ENCODE measurements at places on chromosomes 11 and 22.
A peak's percentile ranks its signal among the peaks of the same experiment; 100 is the strongest.

GRCh38 chr22:22882033-22882717 is 5.4 kb upstream of the IGLL5 start:
- DNase-seq, result no peak

- DNase-seq, result no peak
These were observed 1494.3 kb downstream of the BRD1 start for GRCh38 chr22:48333323-48333763.

DNA sequence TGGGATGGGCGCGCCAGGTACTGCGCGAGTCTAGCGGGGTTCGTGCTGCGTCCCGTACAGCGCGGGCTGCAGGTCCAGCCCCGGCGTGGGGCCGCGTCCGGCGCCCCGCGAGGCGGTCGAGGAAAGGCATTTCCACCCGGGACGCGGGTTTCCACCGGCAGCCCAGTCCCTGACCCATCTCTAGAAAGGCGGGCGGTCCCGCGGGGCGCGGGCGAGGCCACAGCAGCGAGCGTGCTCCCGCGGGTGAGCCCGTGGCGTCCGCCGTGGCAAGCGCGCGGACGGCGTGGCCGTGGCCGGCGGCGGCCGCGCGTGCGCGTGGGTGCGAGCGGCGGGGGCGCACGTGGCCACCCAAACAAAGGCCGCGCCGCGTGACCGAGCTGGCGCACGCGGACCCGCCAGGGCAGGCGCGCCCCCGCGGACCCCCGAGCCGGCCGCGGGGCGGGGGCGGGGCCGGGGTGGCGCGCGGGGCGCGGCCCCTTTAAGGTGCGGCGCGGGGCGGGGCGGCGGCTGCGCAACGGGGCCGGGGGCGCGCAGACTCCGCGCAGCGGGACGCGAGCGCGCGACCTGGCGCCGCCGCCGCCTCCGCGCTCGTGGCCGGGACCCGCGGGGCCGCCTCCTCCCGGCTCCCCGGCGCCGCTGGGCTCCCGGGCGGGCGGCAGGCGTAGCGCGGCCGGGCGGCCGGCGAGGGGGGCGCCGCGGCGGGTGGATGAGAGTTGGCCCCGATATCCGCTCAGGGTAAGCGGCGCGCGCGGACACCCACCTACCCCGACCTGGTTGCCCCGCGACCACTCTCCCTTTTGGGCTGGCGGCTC is 39.3 kb upstream of the CELSR1 start:
- no peak for DNase-seq

DNA sequence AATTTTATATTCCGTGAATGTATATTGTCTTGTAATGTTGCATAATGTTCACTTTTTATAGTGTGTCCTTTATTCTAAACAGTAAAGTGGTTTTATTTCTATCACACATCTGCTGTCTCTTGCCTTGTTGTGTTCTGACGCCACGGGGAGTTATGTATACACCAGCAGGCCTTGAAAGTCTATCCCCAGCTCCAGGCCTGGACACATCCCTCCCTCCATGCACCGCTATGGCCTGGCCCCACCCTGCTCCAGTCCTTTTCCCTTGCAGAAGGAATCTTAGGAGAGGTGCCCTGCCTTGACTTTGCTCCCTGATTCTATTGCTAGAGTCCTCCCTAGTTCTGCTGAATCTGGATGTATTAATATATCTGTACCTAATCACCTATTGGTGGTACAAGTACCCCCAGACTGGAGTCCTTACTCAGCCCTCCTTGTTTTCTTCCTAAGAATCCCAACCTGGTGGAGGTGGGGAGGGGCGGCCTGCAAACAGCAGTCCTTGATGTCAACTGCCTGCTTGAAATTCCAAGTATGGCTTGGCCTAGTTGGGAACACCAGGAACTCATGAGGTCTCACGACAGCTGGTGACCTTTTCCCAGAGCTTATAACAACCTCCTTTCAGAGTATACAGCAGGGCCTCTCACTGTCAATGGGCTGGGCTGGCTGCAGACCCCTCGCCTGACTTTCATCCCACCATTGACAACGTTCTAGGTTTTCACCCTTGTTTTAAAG is 61.6 kb downstream of the TIMP3 start:
- DNase-seq, result no peak

GRCh38 chr11:69702239-69702691 is 1.6 kb downstream of the FGF19 start:
- DNase-seq, result peak; percentile 80

GRCh38 chr22:40443732-40444131 is 73.3 kb downstream of the SGSM3 start:
- DNase-seq, result no peak

GRCh38 chr11:113532697-113533424 is 57.7 kb upstream of the DRD2 start:
- peak; percentile 74 for DNase-seq

DNA sequence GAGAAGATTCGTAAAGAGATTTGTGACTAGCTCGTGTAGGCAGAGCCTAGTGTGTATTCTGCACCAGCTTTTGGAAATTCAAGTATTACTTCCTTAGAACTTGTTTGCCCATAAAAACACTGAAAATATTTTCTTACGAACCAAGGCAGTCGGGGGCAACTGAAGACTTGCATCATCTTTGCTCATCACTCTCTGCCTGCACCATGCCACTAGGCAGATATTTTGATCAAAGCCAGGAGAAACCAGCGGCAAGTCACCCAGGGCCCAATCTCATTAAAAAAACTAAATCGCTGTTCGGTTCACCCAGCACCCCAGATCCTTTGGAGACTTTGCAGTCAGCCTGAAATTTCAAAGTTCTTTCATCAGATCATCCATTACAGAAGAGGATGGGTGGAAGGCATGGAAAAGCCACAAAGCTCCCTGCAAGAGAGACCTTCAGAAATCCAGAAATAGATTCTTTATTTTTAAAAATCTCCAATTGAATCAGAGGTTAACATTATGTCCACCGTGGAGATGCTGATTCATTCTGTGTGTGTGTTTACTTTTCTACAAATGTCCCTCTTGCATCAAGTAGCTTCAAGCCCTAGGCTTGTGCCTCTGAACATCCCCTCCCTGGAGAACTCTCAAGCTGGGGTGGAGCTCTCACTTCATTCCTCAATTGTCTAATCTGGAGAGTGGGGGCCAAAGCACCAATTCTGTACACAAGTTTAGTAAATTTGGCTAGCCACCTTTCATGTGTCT is 78.4 kb downstream of the ETS1 start:
- DNase-seq, result no peak

- DNase-seq, result no peak
These were observed 16.7 kb downstream of the XRRA1 start for GRCh38 chr11:74932169-74932568.

DNA sequence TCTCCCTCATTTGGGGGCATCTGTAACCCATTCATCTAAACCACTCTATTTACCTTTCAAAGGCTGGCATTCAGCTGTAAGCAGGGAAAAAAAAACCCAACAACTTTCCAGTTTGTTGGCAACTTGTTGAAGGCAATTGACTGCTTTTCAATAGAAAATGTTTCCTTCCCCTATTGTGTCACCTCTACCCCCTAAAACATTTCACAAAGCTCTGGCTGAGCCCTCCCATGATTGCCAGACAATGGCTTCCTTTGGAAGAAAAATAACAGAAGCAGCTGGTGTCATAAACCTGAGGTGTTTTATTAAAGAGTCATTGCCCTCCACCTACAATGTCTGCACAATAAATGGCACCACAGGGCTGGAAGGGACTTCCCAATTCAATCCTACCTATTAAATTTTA is 22.1 kb upstream of the PSMA1 start:
- DNase-seq, result no peak

- DNase-seq, result no peak
These were observed 90.6 kb upstream of the NTM start for GRCh38 chr11:131279654-131280384.

DNA sequence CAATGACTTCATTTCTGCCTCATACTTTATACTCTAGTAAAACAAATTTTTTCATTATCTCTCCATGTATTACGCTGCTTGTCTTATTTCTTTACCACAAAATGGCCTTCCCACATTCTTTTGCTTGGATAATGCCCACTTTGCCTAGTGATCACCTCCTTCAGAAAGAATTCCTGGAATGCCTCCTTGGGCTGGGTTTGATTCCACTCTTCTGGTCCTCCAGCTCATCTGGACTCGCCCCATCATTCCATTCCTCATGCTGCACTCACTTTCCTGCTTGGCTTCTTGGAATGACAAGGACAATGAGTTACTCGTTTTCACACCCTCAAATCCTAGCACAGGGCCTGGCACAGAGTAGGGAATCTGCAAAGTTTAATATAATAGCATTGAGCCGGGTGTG is 475.1 kb upstream of the LARGE1 start:
- DNase-seq, result no peak

DNA sequence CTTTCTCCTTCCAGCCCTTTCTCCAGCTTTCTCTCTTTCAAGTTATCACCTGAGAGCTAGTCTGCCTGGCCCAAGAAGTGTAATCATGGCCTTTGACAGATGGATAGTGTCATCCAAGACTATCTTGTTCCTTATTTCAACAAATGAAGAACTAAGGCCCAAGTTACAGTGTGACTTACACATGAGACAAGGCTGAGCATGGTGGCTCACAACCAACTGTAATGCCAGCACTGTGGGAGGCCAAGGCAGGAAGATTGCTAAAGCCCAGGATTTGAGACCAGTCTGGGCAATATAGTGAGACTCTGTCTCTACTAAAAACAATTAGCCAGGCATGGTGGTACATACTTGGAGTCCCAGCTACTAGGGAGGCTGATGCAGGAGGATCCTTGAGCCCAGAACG is 3.7 kb upstream of the RANGAP1 start:
- no peak for DNase-seq

GRCh38 chr11:129580278-129580677 is 204.6 kb downstream of the BARX2 start:
- DNase-seq, result no peak

DNA sequence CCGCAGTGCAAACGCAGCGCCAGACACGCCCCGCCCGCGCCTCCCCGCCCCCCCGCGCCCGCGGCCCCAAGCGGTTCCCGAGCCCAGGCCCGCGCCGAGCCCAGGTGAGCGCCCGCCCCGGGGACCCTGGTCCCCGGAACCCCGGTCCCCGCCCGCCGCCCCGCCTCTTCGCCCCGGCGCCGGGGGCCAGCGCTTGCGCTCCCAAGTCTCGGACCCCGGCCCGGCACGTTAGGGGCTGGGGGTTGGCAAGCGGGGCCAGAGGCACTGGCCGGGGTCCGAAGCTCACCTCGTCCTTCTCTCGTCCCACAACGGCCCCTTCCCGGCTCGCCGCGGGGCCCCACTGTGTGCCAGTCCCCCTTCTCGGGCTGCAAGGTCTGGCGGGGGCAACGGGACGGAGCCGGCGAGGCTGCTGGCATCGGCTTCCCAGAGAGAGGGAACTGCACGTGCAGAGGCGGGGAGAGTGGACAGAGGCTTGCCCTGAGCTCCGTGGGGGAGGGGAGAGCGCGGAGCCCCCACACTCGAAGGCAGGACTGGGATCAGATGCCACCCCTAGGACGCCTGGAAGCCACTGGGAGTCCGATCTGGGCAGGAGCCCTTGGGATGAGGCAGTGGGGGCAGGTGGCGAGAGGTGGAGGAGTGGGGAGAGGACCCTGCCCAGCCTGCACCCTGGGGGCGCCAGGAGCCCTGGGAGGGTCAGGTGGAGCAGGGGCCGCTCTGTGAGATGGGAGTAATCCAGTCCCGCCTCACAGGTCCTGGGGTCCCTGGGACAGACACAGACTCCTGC is 1.8 kb upstream of the AIFM3 start:
- DNase-seq, result peak; percentile 60

DNA sequence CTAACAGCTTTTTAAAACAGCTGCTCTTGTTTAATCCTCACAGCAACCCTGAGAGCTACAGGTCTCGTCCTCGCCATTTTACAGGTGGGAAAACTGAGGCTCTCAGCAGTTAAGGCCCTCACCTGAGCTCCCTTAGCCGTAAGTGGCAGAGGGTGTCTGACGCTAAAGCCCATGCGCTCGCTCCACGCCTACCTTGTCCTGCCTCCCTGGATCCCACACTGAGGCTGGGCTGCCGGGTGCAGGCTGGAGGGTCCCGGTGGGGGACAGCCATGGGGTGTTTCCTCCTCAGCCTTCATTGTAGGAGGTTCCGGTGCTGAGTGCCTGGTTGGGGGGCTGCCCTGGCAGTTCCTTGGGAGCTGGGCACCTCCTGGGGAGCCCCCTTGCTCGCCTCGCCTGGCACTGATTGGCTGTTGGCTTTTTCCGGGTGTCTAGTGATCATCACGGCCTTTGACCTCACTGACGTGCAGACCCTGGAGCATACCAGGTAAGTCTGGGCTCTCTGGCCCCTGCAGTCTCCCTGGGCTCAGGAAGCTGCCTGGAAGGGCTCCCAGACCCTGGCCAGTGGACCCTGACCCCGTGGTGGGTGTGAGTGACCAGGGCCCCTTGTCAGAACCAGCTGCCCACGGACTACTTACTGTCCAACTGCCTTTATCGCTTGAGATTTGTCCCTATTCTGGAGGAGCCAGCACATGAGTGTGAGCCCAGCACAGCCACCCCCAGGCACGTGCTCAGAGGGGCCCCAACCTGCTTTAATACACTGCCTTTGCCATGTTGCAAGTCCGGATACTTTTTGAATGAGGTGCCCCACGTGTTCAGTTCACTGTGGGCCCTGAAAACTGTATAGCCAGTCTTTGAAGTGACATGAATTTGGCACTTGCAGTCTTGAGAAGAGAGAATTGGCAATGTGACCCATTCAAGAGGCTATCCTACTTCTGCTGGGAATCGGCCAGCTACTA is 12.6 kb downstream of the RAB36 start:
- DNase-seq, result no peak

DNA sequence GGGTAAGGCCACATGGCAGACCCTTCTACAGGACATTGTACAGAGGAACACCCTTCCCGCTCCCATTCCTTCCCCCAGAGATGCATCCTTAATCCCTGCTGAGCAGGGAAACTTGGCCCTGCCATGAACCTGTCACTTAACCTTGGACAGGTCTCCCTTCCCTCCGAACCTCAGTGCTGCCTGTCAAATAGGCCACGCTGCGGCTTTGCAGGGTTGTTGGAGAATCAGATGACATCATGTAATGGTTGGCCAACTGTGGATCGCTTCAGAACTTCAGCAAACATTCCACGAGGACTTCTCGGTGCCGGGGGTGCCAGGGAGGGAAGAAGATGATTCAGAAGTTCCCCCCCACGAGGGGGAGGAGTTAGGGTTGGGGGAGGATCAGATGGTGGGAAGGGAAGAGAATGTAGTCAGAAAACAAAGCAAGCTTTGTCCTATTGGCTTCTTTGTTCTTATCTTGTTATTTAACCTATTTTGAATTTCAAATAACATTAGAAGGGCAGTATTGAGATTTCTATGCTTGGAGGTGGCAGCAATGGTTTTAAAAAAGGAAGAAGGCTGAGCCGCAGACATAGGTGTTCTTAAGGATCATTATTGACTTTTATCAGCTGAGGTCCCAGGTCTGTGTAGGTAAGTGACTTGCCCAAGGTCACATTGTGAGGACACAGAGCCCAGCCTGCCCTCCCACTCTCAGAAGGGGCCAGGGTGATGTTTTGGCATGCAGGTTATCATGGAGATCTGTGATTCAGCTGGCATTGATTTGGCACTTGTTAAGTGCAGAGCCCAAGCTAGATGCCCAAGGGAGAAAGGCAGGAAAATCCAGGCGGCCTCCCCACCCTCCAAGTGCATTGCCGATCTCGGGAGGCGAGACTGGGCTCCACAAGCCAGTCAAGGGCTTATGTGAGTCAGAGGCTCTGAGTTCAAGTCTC is 3.1 kb downstream of the CDC42EP1 start:
- DNase-seq, result peak; percentile 23

Measured in retina (tissue), 1 donor.